ENCODE measurements at places on chromosomes 5 and 9.

GRCh38 chr5:159907689-159908590 is 8.3 kb upstream of the ADRA1B start:
- H3K27ac ChIP-seq = no peak overlapping the region
- DNase-seq = no peak
- no peak overlapping the region for H3K4me3 ChIP-seq
- peaks cover 12% of the 10 kb centered on the region for H3K4me1 ChIP-seq

DNA sequence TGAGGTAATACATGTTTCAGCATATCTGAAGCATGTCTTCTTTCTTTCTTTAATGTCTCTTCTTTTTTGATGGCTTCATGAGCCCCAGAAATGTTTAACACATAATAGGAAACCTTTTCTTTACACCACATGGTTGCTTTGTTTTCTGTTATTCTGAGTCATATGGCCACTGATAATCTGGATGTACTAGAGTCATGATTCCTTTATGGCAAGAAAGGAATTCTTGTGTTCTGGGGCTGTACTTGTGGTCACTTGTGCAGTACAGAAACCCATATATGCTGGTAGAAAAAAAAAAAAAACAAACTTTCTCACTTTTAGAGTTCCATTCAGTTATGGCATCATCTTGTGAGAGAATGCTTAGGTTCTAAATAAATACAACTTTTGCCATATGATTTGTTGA is 1669.3 kb upstream of the CDH9 start:
- no peaks in the 10 kb centered on the region for H3K36me3 ChIP-seq
- H3K27ac ChIP-seq = no peak overlapping the region
- H3K4me3 ChIP-seq = no peak overlapping the region
- no peaks in the 10 kb centered on the region for H3K27me3 ChIP-seq
- H3K4me1 ChIP-seq = no peaks in the 10 kb centered on the region

DNA sequence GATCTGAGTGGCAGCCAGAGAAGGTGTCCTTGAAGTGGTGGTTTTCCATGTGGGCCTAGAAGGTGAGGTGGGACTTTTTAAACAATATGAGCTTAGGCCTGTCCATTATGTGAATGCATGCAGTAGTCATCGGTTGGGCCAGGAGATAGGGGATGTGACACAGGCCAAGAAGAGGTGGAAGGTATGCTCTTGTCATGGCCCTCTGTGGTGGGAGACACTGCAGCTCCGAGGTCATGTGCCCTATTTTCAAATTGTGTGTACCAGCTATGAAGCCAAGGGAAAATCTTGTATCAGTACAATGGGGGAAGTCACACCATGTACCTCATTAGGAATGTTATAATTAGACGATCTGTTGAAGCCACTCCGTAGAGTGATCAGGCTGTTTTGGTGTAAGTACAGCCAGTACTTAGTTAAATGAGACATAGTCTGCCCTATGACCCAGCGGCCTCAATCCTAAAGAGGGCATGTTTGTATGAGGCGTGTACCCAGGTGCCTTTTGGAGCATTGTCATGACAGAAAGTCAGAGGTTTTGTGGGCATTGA is 280.1 kb downstream of the MAST4 start:
- no peak overlapping the region for H3K4me3 ChIP-seq
- no peaks in the 10 kb centered on the region for H3K27me3 ChIP-seq
- H3K4me1 ChIP-seq = no peaks in the 10 kb centered on the region
- DNase-seq = no peak
- no peaks in the 10 kb centered on the region for H3K36me3 ChIP-seq

DNA sequence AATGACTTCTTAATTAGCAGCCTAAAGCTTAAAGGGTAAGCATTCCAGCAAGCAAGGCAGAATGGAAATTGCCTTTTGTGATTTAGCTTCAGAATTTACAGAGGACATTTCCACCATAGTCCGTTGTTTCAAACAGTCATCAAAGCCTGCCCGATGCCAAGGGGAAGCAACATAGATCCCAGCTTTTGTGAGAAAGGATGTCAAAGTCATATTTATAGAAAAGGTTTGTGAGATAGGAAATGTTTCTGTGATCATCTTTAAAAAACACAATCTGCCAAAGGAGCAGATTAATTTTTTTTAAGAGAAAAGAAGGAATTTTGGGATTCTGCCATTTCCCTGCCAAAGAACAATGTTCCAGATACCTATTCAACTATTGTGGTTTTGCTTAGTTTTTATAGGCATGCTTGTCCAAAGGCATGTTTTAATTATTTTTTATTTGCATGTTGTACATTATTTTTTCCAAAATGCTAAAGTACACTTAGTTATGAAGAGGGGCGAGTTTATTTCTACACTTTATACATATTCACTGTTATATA is 346.9 kb downstream of the ZNF608 start:
- no peak overlapping the region for H3K27ac ChIP-seq
- H3K4me3 ChIP-seq = no peak overlapping the region
- H3K36me3 ChIP-seq = no peaks in the 10 kb centered on the region
- no peak for DNase-seq
- peaks cover 12% of the 10 kb centered on the region for H3K27me3 ChIP-seq

DNA sequence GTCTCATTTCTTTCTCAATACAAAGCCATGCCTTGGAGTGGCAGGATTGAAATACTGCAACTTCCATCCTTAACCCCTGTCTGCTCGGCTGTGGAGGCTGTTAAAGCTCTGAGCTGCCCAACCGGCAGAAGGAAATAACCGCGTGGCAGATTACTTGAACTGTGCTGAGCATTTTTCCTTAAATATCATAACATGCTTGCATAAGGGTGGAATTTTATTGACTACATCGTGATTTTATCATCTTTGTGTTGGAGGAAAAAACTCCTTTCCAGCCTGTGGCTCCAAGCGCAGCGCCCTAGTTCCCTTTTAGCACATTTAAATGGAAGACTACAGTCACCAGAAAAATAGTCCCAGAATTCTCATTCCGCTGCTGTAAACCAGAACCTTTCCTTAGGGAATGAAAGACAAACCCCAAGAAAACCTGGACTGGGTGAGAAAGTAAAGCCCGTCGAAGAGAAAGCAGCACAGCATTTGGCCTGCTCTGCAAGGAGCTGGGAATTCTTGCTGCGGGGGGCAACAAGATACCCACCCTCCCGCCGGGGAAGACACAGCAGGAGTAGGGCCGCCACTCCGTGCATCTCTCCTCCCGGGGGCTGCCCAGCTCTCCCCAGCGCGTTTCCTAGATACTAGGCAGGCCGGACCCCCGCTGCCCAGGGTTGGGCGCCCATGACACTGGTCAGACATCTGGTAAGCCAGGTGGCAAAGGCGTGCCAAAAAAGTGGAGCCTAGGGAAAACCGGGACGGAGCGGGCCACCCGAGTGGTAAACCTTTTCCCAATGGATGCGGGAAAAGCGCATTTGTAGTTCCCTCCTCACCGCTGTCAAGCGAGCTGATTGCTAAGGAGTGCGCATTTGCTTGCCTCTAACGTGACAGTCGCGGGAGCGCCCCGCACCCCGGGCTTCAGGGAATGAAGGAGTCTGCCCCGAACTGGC is 1.3 kb downstream of the SHC3 start:
- H3K4me3 ChIP-seq = no peak overlapping the region
- DNase-seq = no peak
- peaks cover 20% of the 10 kb centered on the region for H3K4me1 ChIP-seq

DNA sequence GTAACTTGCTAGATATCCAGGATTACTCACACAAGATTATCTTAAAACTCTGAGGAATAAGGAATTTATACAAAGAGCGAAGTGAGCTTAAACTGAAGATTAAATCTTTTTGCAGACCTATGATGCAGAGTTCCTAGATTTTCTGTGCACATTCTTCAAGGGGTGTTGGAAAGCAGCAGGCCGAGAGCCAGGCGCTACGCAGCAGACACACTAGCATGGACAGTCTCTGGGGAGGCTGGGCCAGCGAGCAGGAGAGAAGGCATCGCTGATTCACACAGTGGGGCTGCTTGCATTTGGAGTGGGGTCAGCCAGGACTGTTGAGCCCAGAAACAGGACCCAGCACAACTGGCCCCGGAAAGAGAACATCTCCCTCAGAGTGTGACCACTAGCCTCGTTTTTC is 136.3 kb downstream of the ADAMTS16 start:
- H3K27me3 ChIP-seq = no peaks in the 10 kb centered on the region
- no peaks in the 10 kb centered on the region for H3K36me3 ChIP-seq
- no peaks in the 10 kb centered on the region for H3K4me1 ChIP-seq
- DNase-seq = no peak
